ENCODE measurements at places on chromosomes 1 and 21.

DNA sequence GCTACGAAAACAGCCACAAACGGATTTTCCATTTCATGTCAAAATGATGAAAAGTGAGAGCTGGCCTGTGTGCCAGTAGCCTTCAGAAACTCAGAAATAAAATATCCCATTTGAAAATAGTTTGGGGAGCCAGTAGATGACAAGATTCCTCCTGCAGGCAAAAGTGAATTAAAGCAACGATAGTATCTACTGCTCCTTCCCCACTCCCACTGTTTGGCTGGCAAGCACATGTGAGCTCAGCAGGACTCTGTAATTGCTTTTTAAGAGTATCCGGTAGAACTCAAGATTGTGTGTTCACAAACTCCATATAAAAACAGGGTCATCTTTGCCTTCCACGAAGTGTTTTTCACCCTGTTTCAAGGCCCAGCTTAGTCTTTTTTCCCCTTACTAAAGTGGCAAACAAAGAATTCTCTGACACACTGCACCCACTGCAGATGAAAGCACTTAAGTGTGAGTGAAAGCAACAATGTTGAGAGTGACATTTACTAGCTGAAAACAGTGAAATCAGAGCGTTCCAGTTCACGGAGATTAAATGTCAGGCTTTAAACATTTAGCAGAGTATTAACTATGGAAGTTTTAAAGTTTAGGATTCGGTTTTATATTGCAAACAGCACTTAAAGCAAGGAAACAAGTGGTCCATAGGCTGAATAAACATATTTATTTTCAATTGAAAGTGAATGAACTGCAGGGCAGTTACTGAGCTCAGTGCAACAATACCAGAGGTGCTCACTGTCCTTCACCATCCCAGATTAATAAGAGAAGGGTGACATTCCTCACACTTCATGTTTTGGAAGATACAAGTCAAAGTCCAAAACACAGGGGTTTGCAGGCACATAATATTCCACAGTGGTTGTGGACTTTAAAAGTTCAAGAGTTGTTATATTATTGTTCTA lies 70.0 kb downstream of the ALG14 start:
- DNase-seq: peak; percentile 52

- no peak for DNase-seq
Measured at GRCh38 chr1:156998840-156999500, 46.6 kb downstream of the ARHGEF11 start.

DNA sequence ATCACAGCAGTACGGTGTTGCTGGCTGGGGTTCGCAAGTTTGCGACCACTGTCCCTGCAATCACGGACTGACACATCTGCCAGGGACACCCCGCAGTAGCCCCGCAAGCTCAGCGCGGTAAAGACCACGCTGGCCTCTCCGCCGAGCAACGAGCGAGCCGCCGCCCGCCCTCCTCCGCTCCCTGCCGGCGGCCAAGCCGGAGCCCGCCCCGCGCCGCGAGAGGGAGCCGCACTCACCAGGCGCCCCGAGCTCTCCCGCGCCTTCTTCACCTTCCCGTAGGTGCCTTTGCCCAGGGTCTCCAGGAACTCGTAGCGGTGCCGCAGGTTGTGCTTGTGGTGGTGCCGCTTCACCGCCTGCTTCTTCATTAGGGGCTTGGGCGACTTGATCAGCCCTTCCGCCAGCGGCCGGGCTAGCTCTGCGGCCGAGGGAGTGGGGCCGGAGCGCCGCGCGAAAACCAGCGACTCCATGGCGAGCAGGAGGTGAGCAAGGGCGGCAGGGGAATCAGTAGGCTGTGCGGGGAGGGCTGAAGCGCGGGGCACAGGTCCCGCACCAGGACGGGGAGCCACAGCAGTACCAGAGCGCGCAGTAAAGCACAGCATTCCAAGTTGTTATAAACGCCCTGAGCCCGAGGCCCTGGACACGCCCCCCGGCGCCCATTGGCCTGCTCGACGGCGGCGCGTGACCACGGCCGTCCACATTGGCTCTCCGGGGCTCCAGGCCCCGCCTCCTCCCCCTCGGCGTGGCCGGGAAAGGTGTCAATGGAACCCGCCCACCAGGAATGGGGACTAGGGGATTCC lies at the start of gene NUAK2:
TSS of gene NUAK2 (minus strand) at position 584 of the 797 bp plus-strand sequence. CDS start at position 467, 117 bp downstream.
- peak; percentile 91 for DNase-seq

- no peak for DNase-seq
Measured at GRCh38 chr1:30804822-30805221, 47.2 kb upstream of the LAPTM5 start.

GRCh38 chr1:28365864-28366263 lies 3.7 kb upstream of the PHACTR4 start:
- no peak for DNase-seq

DNA sequence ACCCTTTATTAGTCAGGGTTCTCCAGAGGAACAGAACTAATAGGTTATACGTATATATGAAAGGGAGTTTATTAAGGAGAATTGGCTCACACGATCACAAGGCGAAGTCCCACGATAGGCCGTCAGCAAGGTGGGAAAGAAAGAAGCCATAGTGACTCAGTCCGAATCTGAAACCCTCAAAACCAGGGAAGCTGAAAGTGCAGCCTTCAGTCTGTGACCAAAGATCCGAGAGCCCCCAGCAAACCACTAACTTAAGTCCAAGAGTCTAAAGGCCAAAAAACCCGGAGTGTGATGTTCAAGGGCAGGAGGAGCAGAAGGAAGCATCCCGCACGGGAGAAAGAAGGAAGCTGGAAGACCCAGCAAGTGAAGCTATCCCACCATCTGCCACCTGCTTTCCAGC lies 9.9 kb downstream of the IFNLR1 start:
- DNase-seq: no peak

GRCh38 chr1:241600496-241600901 lies 39.7 kb downstream of the CHML start:
- no peak for DNase-seq

GRCh38 chr1:99851850-99852454 lies 1.8 kb downstream of the AGL start:
- DNase-seq: no peak

DNA sequence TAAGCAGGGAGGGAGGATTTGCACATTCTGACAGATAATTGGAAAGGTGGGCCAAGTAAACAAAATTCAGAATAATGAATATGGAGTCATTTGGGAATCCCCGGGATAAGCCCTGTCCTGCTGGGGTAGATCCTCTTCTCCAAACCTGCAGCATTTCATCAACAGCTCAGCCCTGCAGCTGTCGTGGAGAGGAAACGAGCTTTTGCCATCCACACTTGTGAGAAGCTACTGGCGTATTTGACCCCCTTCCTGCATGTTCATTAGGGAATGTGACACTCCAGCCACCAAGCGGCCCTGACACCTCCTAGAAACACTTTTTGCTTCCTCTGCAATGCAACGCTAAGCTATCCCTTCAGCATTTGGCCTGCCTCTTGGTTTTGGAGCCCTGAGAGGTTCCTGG lies 8.0 kb upstream of the LEFTY2 start:
- DNase-seq: no peak

DNA sequence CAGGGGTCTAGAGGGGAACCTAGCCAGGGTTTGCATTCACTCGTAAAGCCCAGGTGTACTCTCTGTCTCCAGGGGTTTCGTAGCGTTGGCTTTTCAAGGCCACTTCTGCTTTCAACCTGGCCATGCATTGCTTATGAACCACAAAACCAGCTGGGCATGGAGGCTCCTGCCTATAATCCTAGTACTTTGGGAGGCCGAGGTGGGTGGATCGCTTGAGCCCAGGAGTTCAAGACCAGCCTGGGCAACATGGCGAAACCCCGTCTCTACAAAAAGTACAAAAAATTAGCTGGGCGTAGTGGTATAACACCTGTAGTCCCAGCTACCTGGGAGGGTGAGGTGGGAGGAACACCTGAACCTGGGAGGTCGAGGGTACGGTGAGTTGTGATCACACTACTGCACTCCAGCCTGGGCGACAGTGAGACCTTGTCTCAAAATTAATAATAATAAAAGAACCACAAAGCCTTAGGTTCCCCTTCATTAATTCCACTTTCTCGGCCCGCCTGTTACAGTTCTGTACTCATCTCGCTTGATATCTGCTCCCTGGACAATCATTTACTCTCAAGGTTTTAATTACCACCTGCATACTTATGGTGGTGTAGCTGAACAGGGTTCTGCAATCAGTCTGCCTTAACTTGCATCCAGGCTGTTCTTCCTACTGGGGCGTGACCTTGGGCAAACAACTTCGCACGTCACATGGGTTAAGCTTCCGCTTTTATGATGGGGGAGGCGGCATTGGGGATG lies 6.1 kb downstream of the SLC16A4 start:
- DNase-seq: no peak

GRCh38 chr1:12001996-12002493 lies 17.3 kb upstream of the MIIP start:
- DNase-seq: no peak

GRCh38 chr1:77400781-77401180 lies 119.0 kb downstream of the AK5 start:
- DNase-seq: no peak

DNA sequence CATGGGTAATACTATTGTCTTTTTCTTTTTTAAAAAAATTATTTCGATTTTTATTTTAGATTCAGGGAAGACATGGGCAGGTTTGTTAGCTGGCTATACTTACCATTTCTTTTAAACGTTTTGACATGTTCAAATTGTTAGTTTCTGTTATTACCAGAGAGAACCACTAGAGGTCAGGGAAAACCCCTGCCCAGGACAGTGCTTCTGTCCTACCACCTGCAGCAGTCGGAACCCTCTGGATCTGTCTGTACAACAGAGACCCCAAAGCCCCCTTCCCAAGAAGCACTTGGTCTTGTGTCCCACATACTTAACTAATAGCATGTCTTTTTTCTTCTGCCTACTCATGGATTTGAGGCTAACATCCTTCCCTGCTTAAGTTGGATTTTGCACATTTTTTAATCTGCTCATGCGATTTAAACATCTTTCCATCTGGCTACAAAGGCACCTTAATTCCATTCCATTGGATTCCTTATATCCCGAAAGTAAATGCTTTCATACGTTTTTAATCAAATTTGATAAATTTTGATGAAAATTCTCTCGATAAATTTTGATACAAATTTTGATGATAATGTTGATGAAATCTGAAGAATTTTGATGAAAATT lies 10.0 kb upstream of the C1orf115 start:
- DNase-seq: peak; percentile 32

DNA sequence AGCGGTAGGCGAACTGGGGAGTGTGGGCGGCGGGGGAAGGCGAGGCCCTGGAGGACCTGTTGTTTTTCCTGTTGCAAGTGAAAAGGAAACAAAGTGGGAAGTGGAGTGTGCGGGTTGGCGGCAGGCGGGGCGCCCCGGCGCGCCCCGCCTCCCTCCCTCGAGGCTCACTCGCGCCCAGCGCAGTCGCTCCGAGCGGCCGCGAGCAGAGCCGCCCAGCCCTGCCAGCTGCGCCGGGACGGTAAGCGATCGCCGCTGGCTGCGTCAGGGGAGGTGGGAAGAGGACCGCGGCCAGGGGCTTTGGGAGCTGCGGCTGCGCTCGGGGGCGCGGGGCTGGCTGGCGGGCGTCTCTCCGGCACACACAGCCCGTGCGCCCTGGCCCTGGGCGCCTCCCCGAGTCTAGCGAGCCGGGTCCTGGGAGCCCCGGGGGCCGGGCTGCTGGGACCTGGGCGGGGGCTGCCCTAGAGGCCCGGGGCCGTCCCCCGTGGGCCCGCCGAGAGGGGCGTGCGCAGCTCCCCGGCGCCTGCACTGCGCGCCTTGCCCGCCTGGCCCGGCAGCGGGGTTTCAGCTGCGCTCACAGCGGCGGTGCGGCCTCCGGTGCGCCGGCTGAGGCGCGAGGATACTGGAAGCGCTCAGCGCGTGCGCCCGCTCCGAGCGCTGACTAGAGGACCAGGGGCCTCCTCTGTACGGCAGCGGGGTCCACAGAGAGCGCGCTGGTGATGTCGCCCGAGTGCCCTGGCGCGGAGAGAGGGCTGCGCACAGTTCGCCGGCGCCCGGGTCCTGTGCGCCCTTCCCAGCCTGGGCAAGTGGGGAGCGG lies at the start of gene PIK3CD:
TSS of gene PIK3CD (plus strand) at position 167 of the 814 bp plus-strand sequence. CDS start 58,725 bp downstream, outside the sequence.
- no peak for DNase-seq

GRCh38 chr1:113091988-113092594 lies 19.1 kb downstream of the LRIG2 start:
- DNase-seq: no peak

- DNase-seq: no peak
Measured at GRCh38 chr1:224092111-224092510, 21.8 kb upstream of the FBXO28 start.

DNA sequence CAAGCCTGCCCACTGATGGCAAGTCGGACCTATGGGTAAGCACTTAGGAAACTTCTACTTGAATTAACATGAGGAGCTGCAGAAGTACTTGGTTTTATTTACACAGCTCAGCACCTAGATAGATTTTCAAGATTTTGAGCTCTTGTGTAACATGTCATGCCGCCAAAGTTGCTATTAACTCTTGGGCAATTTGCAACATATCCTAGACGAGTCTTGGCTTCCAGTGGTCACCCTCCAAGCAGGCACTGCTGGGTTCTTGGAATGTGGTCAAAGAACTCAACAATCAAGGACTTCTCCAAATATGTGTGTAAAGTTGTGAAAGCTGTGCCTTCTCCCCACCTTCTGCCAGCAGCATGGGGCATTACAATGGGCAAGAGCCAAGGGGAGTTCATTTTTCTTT lies 17.8 kb upstream of the GUCA2B start:
- DNase-seq: no peak

- no peak for DNase-seq
Measured at GRCh38 chr1:203996126-203996525, 76.8 kb upstream of the SOX13 start.

All from NCI-H446 (cell line).